ENCODE measurements at places on chromosomes 4 and X.

GRCh38 chrX:24799565-24799964 lies 105.8 kb downstream of the POLA1 start:
- no peak for DNase-seq

GRCh38 chrX:39756086-39756883 lies 341.5 kb downstream of the BCOR start:
- DNase-seq, result no peak

- no peak for DNase-seq
Observed at GRCh38 chrX:103537871-103538387, 18.6 kb upstream of the RAB40A start.

- no peak for DNase-seq
Observed at GRCh38 chr4:128462103-128462783, 174.6 kb upstream of the PGRMC2 start.

DNA sequence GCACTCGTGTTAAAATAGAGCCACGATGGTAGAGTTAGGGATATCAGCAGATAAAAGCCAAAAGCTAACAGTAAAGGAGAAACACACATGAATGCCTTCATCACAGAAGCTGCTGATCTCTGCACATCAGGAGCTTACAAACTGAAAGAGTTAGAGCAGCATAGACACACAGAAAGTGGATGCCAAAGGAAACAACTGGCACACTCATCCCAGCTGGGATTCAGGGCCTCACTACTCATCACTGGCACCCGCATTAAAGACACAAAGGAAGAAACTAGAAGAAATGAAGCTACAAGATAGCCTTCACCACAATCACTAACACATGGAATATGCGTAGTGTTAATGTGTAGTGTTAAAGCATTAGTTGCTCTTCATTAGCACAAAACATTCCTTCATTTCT lies 156.4 kb upstream of the TBL1X start:
- DNase-seq, result no peak

DNA sequence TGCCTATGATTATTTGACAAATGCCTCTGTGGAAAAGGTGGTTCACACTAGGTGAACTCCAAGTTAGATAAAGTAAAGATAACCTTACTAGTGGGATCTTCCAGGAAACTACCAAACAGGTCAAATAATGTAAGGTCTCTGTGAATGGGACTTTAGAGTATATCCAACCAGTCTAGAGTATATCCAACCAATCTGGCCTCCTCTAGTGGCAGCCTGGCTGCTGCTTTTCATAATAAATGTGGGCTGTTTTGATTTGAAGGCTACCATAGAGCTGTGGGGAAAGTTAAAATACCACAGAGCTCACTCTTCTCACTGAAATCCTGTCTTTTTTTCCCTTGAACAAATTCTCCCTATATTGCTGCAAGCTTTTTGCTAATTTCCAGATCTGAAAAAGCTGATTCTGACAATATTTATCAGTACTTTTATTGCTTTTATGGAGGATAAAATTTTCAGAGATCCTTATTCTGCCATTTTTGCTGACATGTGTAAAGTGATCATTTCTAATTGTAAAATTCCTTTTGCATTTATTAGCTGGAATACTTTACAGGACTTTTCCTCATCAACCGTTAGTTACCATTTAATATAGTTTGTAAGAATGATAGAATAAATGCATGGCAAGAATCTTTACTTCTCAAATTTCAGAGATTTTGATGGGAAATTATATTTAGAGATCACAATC lies 111.3 kb downstream of the TET2 start:
- DNase-seq, result no peak

DNA sequence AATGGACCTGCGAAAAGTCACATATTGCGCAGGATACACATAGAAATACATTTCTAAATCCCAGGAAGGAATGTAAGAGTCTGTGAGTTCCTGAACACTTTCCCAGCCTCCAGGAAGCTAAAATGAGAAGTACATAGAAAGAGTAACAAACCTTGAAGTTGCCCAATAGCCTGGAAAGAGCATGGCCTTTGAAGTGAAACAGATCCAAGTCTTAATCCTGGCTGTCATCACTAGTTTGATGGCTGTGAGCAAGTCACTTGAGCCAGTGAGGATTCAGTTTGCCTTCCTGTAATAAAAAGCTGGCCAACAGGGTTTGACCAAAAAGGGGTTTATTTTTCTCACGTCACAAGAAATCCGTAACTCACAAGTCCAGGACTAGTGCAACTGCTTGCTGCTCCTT lies 69.8 kb downstream of the ARHGEF38 start:
- no peak for DNase-seq

DNA sequence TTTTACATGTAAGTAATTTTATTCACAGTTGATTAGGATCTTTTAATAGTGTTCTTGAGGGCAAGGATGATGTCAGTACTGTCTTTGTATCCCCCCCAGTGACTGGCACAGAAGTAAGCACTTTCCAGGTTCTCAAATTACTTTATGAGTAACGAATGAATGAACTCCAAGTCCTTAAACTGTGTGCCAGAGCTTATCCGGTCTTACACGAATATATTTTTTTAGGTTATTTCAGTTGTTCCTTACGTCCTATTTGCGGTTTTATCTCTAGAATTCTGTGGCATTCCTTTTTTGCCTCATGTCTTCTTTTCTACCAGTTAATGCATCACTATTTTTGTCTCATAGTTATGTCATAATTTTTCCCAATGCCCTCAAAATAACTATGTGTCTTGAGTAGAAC lies 106.9 kb upstream of the MID1IP1 start:
- DNase-seq, result no peak

- DNase-seq, result no peak
Observed at GRCh38 chr4:44147571-44148075, 301.0 kb downstream of the KCTD8 start.

GRCh38 chrX:136954930-136955329 lies 74.4 kb upstream of the RBMX start:
- DNase-seq, result no peak

- DNase-seq, result no peak
Observed at GRCh38 chr4:106316773-106317409, 541 bp downstream of the AIMP1 start.

DNA sequence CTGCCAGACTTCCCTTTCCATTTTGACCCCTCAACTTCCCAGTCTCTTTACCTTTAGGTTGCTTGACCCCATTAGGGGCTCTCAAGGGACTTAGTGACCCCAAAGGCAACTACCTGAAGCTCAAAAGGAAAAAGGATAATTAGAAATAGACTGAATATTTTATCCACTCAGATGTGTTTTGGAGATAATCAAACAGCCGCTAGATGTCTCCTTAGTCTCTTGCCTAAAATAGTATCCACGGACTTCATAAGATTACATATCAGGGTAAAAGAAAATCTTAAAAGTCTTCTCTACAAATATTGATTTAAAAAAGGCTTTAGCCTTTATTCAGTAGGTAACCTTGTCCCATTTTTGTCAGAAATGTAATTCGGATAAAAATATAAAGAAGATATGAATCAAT lies 21.0 kb upstream of the RHOXF2 start:
- DNase-seq, result no peak

GRCh38 chrX:16445166-16445752 lies 204.7 kb upstream of the S100G start:
- no peak for DNase-seq

DNA sequence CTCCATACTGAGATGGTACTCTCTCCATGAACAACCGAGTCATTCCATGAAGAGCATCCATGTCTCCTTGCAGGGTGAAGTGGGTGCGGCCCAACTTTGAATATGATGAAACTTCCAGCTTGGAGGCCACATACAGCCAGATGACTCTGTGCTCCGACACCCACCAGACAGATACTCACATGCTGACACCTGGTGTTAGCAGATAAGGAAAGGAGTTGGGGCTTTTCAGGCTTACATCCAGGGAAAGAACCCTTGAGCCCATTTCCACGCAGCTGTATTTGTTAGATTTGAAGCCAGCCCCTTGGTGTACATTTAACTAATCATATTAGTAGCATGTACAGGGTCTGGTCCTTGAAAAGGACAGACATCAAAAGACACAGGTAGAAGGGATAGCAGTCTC lies 62.1 kb upstream of the PRRG3 start:
- DNase-seq, result no peak

DNA sequence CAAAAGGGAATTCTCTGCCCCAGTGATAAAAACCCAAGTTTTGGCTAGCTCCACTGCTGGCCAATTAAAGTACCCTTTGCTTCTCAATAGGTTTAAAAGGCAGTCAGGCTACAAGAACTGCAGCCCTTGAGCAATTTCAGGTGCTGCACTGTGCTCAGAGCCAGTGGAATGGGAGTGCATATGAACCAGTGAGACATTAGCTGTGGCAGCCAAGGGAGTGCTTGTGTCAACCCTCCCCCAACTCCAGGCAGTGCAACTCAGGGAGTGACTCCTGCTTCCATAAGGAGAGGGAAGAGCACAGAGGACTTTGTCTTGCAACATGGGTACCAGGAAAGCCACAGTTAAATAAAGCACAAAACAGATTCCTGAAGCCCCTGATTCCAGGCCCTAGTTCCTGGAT lies 61.6 kb upstream of the VAMP7 start:
- DNase-seq, result no peak

DNA sequence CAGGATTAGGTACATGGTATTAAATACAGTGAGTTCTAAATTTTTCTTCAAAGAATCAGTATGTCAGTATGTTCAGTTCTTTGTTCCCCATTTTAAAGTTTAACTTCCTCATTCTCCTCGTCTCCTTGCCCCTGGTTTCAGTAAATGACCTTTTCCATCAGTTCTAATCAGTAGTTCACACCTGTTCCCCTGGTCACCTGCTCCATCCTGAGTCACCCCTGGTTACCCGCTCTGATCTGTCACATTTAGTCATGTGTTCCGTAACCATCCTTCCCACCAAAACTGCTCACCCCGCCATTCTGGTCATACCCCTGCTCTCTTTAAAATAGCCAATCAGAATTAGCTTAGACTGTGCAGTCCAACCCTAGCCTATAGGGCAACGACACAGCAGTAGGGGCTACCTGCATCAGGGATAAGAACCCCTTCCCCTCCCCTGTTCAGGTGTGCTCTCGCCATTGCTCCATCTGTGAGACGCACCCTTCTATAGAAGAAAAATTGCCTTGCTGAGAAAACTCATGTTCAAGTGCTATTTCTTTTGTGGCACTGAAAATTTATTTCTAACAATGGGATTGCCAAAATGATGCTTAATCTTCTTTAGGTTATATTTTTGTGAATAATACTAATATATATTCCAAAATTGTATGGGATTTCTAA lies 181.3 kb downstream of the OR13H1 start:
- DNase-seq, result no peak

DNA sequence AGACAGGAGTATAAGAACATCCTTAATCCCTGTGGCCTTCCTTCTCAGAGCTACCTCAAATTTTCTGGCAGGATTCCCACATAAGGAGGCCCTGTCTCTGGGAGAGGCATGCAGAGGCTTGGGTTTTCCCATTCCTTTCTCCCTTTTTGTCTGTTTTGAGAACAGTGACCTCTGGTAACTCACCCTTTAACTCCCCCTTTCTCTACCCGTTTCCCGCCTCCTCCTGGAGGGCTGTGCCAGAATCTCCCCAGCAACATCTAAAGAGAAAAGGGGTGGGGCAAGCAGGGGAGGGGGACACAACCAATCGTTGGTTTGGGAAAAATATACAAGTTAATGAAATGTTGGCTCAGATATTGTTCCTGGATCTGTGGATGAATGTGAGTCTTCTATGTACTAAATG lies 303.7 kb upstream of the IRS4 start:
- no peak for DNase-seq

DNA sequence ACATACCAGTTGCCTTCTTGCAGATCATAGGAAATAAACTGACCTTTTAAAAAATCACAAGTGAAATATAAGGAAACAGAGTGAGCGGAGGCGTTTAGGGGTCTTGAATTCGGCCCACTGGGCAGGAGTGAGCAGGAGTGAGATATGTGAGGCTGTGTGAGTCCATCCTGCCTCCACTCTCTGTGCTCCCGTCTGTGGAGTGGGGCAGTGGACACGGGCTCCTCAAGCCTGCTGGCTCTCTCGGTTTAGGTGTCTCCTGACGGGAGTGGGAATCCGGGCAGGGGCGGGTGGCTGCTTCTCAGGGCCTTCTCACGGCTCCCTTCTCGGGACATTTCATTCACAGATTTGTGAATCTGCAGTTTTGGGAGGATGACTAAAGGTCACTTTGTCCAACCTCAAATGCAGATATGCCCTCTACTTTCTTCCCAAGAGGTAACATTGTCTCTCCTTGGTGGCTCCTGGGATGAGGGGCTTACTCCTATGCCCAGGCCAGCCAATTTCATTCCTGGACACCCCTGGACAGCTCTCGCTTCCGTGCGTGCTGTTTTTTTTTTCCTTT lies 27.6 kb downstream of the CYTL1 start:
- DNase-seq, result no peak

- DNase-seq, result no peak
Observed at GRCh38 chr4:81796790-81797528, 325.3 kb upstream of the RASGEF1B start.

DNA sequence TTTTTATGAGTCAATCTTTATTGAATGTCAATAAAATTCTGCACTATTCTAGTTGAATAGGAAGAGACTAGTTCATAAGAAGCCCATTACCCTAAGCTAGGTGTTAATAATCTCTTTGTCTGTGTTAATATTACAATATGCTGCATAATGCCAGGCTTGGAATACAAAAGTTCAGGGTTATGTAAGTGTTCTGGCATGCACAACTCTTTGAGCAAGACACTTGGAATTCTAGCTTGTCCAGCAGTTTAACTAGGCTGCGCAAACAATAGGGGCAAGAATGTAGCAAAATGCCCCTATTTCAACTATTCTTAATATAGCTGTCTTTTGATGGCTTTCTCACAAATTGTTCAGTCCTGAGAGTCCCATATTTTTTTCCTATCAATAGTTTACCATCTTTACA lies 31.3 kb upstream of the ETNPPL start:
- no peak for DNase-seq

DNA sequence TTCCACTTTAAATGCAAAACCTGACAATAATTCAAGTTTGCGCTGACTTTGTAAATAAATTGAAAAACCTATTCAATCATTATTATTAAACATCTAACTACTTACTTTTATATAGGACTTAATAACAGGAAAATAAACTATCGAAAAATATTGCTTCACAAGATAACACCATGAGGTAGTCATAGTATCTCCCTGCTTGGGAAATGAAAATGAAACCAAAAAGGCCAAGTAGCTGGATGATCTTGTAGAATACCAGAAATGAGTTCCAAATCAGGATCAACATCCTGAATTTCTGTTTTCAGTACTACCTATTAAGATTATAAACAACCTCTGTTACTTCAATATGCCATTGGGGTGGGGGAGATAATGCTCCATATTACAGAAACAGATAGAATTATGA lies 58.9 kb downstream of the CHIC2 start:
- DNase-seq, result no peak

- DNase-seq, result no peak
Observed at GRCh38 chr4:2650276-2650675, 105.9 kb downstream of the TNIP2 start.

GRCh38 chr4:152340818-152341217 lies 195.1 kb downstream of the FBXW7 start:
- no peak for DNase-seq

- DNase-seq, result no peak
Observed at GRCh38 chr4:56786955-56787354, 34.5 kb downstream of the SPINK2 start.

DNA sequence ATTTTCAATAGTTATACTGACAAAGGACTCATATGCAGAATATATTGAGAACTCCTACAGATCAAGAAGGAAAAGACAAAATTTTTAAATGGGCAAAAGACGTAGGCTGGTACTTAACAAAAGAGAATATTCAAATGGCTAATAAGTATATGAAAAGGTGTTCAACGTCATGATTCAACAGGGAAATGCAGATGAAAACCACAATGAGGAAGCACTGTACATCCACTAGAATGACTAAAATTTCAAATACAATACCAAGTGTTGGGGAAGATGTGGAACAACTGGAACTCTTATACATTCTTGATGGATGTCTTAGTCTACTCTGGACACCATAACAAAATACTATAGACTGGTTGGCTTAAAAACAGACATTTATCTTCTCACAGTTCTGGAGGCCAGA lies 1.3 kb upstream of the MRFAP1L1 start:
- DNase-seq, result no peak
